Activated CD4-positive, alpha-beta T cell treated with anti-CD3 and anti-CD28 coated beads, Interleukin-2, amount 50 U/mL, for 1 hour (primary cell): ENCODE measurements at places on chromosomes 5 and 9.

DNA sequence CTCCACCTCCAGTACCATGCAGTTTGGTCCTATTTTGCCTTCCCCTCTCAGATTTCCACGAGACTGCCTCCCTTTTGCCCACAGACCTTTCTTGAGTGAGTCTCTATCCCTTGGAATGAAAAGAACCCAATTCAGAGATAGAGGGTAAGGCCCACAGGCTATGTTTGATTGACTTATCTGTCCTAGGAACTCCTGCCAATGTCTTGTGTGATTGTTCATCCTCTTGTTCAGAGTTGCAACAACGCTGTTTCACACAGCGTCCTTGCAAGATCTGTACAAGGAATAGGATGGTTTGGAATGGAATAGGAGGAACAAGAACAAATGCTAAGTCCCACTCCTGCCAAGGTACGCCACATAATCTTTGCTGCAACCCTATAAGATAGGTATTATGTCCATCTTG lies 142.2 kb upstream of the ABCA1 start:
- DNase-seq = no peak

DNA sequence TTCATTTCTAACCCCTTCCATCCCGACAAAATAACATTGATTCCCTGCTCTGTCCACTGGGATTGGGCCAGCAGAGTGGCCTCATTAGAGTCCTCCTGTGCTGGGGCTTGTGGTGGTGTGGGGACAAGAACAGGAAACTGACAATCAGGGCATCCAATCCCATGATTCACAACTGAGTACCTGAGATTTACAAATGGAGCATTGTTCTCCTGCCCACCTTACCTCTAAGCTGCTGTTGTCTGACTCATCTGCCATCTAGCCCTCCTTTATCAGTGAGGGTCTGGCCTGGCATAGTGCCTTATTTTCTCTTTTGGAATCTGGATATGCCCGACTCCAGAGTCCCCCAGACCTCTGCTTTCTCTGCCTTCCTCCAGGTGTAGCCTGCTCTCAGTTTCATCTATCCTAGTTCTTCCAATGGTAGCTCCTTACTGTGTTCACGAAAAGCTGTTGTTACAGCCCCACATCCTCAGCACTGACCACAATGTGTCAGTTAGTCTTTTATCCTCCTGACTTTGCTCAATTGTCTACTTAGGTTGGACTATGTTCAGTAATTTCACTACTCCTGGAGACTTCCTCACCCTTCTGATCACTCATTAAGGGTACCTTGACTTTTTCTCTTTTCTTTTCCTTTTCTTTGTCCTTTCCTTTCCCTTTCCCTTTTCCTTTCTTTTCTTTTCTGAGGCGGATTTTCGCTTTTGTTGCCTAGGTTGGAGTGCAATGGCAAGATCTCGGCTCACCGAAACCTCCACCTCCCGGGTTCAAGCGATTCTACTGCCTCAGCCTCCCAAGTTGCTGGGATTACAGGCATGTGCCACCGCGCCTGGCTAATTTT lies 13.4 kb downstream of the WNT8A start:
- no peak for DNase-seq

DNA sequence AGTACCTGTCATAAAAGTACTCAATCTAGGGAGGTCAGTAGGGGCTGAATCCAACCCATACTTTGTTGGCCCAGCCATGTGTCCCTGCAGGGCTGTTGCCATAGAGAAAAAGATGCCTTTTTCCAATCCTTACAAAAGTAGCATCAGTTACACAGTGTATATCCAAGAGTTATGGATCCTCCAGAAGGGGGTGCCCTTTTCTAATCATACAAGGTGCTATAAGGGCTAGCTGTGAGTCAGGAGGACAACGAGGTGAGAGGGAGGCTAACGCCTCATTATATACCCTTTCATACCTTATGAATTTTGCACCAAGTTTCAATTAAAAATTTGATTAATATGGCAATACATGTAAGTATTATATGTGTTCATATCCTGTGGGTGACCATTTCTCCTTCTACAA lies 4.8 kb downstream of the KIAA0825 start:
- DNase-seq = no peak

- DNase-seq = no peak
Measured at GRCh38 chr9:134318941-134319305, 7.3 kb upstream of the RXRA start.

GRCh38 chr9:12464910-12465512 lies 228.2 kb upstream of the TYRP1 start:
- no peak for DNase-seq

DNA sequence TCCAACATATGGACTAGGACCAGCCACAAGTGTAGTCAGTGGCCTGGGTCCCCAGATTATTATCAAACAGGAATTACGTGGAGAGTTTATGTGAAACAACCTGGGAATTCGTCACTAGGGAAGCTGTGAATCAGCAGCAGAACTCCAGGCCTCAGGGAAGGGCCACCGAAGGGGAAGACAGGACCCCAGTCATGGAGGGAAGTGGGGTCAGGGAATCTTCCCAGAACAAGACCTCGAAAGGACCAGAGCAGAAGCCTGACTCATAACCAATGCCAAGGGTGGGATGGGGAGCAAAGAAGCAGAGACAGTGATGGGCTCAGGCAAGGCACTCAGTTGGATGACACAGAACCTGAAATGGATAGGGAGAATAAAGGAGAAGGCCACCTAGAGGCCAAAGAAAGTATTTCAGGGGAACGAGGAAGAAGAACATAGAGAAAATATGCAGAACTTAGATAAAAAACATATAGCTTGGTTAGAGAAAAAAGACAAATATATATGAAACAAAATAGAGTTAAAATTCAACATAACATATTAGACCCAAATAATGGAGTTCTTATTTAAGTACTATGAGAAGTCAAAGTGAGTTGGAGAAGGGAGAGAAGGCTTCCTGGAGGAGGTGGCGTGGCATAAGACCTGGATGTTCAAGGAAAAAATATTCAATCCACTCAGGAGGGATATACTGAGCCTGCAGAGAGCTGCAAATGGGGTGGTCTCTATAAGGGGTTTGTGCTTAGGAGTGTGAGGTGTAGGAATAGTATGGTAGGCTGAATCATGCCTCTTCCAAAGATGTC lies 66.7 kb upstream of the CAST start:
- DNase-seq = no peak

GRCh38 chr9:75071530-75072122 lies 16.3 kb downstream of the NMRK1 start:
- DNase-seq = peak; percentile 68

DNA sequence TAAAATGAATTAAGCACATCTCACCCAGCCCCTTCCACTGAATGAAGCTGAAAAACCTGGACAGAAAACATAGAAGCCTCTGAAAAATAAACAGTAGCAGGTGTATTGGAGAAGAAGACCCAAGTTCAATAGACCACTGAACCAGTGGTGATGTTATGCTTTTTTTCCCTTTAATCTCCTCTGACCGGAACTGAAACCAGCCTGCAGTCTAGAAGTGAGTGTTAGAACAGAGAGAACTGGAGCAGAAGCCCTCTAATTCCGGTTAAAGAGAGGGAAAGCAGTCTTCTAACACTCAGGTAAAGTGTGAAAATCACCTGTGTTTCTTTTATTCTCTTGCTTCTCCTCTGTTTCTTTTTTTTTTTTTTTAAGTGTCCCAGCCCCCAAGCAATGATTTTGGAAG lies 83.5 kb upstream of the CCL21 start:
- DNase-seq = no peak

DNA sequence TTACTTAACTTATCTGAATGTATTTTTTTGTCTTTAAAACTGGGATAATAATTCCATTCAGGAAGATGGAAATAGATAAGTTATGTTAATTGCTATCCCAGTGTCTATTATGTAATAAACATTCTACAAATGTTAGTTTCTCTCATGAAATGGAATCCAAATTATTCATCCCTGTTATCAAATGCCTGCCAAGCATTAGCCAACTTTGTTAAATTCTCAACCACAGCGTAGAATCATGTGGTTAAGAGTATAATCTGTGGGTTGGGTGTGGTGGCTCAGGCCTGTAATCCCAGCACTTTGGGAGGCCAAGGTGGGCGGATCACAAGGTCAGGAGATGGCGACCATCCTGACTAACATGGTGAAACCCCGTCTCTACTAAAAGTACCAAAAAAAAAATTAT lies 912.9 kb upstream of the SEMA6A start:
- DNase-seq = no peak

- no peak for DNase-seq
Measured at GRCh38 chr9:1726993-1727759, 288.0 kb upstream of the SMARCA2 start.

DNA sequence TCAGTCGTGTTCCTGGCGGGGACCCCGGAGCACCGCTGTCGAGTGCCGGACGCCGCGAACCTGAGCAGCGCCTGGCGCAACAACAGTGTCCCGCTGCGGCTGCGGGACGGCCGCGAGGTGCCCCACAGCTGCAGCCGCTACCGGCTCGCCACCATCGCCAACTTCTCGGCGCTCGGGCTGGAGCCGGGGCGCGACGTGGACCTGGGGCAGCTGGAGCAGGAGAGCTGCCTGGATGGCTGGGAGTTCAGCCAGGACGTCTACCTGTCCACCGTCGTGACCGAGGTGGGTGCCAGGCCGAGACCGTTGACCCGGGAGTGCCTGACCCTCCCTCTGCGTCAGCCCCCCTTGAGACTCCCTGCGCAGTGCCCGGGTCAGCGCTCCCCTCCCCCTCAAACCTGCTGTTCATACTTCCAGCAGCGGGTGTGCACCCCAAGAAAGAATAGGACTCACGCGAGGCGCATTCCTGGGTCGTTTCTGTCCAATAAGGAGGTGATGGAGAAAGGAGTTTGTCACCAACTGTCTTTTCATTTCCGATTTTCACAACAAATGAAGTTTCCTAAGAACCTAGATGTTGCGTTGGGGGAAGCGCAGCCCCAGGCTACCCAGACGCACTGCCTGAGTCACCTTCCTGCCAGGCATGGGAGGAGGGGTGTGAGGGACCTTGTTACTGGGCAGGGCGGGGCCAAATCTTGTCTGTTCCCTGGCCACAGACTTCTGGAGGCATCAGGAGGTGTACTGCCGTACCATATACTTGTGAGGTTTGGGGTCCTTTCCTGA lies 722 bp downstream of the SLC22A4 start:
- DNase-seq = peak; percentile 61

GRCh38 chr5:58299256-58299655 lies 160.6 kb downstream of the PLK2 start:
- no peak for DNase-seq

- DNase-seq = no peak
Measured at GRCh38 chr5:78660401-78660800, 11.8 kb upstream of the LHFPL2 start.

- DNase-seq = no peak
Measured at GRCh38 chr5:147483961-147484707, 25.7 kb downstream of the DPYSL3 start.

DNA sequence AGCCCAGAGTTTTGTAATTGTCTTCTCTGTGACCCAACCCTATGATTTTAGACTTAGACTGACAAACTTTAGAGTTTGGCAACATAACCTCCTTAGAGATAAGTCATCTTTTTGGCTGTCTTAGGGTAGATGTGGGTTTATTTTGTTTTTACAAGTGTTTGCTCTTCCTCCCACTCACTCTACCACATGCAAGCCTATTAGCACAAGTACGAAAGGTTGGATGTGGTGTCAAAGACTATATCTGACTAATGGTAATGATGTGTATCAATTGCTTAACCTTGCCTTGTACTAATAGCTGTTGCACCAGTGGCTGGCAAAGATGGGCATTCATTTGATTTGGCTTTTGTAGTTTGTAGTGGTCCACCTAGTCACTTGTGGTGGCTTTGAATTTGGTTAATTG lies 46.5 kb downstream of the SLC25A46 start:
- no peak for DNase-seq

DNA sequence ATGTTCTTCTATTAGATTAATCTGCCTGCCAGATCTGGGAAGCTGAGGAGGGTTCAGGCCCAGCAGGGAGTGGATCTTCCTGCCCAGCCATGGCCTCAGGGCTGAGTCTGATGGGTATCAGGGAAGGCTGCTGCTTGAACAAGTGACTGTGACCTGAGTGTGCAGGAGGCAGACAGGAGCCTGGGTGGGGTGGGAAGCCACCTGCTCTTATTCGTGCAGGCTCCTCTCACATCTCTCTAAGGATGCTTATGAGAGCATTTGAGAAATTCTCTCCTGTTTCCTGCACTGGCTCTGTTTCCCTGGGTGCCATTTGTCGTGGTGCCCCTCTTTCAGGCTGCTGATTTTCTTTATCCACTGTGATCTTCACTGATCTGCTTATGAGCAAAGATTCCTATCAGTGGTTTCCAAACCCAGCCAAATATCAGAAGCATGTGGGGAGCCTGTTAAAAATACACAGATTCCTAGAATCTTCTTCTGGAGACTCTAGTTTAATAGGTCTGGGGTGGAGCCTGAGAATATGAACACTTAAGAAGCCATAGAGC lies 2.1 kb downstream of the RGS3 start:
- DNase-seq = no peak

GRCh38 chr5:56984445-56984844 lies 32.5 kb upstream of the MIER3 start:
- no peak for DNase-seq

- no peak for DNase-seq
Measured at GRCh38 chr5:147565524-147565923, 55.7 kb upstream of the DPYSL3 start.

DNA sequence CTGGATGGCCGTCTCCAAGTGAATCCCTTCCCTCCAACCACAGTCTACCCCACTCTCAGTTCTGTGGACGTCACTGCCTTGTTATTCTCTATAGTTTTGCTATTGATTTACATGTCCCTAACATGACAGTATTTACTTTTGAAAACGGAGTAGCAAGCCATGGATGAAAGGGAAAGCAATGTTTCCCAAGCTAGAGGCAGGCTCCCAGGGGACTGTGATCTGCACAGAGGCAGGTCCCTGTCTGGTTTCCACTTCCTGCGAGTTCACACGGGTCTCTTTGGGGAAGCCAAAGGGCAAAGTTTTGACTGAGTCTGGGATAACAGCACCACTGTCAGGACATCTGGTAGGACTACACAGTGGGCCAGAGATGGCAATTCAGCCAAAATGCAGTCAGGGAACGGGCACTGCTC lies 12.7 kb downstream of the C9orf153 start:
- DNase-seq = no peak

GRCh38 chr5:154162539-154163151 lies 27.9 kb upstream of the GALNT10 start:
- no peak for DNase-seq

DNA sequence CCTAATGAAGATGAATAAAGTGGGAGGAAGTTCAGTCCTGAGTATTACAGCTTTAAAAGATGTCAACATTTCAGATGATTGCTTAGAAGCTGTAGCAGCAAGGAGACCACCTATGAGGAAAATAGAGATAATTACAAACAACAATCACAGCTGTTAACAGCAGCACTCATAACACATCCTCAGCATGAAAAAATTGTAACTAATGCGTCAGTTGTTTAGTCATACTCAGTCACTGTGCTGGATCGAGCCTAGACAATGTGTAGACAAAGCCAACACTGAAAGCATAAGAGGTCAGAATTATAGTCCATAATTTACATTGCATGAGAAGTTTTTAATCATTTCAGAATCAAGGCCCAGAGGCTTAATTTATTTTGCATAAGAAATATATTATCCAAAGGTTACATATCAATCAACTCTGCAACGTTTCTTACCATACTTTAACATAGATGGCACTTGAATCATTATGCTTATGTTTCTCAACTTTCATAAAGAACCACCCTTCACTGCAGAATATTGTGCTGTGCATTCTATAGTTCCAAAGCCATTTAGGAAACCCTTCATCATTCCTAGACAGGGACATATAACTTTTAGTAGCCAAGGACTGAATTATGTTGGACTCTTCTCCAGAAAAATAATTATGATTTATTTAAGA lies 60.2 kb upstream of the HAPLN1 start:
- DNase-seq = no peak

- DNase-seq = no peak
Measured at GRCh38 chr5:147968855-147969254, 62.5 kb upstream of the C5orf46 start.

- DNase-seq = no peak
Measured at GRCh38 chr5:84830265-84830664, 445.6 kb upstream of the EDIL3 start.

GRCh38 chr9:114634387-114634786 lies 23.2 kb downstream of the TEX53 start:
- DNase-seq = no peak
